ENCODE measurements at places on chromosomes 13 and 19.

GRCh38 chr19:32558607-32559228 lies 22.3 kb upstream of the PDCD5 start:
- H3K4me3 ChIP-seq, result no peak overlapping the region
- no peak for DNase-seq
- H3K27ac ChIP-seq, result no peak overlapping the region
- no peaks in the 10 kb centered on the region for H3K36me3 ChIP-seq
- H3K27me3 ChIP-seq, result no peaks in the 10 kb centered on the region

DNA sequence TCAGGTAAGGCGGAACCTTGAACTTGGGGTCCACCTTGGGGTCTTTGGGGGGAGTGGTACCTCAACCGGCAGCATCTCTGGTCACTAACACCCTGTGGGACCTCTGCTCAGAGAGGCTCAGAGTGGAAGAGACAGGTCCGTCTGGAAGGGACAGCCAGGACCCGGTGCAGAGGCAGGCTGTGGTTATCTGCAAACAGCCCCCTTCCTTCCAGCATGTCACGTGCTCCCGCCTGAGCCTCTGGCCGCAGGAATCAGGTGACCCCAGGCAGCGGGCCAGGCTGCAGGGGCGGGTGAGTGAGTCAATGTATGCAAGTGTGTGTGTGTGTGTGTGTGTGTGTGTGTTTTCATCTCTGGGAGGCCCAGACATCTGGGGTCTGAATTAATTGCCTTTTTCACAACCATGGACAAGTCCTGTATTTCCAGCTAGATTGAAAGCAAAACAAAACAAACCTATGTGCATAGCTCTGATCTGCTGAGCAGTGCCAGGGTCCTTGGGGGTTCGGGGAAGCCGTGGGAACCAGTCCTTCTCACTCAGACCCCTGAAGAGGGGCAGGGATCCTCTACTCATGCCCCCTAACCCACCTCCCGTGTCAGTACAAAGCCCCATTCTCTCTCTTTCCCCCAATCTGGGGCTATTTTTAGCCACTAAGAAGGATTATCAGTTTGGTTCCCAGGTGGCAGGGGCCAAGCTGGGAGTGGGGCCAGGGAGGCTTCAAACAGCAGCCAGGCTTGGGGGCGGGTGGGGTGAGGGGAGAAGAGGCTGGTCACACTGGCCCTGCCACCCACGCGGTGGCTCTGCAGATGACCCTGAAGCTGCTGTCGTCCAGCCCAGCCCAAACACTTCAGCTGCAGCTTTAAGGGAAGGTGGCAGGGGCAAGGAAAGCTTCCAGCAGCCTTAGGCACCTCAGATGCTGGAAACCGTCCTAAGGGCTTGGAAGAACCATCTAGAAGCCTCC lies 31.4 kb downstream of the CERS4 start:
- H3K27me3 ChIP-seq, result no peaks in the 10 kb centered on the region
- DNase-seq, result peak; percentile 95
- H3K36me3 ChIP-seq, result no peaks in the 10 kb centered on the region
- H3K27ac ChIP-seq, result peak overlapping the region; percentile 41
- peaks cover 16% of the 10 kb centered on the region for H3K4me1 ChIP-seq

DNA sequence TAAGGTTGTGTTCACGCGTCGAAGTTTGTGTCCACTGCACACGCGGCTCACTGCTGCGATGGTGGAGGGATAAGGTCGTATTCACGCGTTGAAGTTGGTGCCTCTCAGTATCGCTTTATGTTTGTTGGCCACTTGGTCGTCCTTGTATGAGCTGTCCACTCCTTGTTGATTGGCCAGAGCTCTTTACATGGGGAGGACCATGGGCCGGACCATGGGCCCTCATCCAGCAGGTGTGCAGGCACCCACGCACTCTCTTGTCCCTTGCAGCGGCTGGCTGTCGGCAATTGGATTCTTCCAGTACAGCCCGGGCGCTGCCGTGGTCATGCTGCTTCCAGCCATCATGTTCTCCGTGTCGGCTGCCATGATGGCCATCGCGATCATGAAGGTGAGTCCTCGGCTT lies 17.6 kb downstream of the ADAT3 start:
- no peak overlapping the region for H3K27ac ChIP-seq
- no peaks in the 10 kb centered on the region for H3K27me3 ChIP-seq
- H3K36me3 ChIP-seq, result peaks cover 62% of the 10 kb centered on the region
- no peaks in the 10 kb centered on the region for H3K4me1 ChIP-seq

DNA sequence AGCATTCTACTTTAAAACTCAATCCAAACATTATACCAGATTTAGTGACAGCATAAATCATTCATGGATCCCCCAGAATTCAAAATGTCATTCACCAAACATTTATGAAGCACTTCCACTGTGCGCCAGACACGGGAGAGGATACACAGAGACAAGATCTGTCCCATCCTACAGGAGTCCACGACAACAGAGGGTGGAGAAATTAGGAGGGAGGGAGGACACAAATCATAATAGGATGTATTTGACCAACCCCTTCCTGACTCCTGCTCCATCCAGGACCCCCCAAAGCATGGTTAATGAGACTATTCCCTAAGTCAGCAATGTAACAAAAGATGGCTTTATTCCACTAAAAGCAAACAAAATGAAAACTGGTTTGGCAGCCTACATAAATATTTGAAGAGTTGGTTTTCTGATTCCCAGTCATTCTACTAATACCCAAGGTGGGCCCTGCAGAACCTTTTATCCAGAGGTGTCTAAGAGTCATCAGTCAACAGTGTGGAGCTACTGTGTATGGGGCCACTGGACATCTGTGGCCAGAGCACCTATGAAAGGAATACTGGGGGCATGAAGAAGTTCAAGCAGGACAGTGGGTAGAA lies 62.8 kb upstream of the DOCK9 start:
- no peak overlapping the region for H3K4me3 ChIP-seq
- H3K36me3 ChIP-seq, result no peaks in the 10 kb centered on the region
- H3K4me1 ChIP-seq, result peaks cover 17% of the 10 kb centered on the region
- H3K27me3 ChIP-seq, result no peaks in the 10 kb centered on the region
- no peak overlapping the region for H3K27ac ChIP-seq

DNA sequence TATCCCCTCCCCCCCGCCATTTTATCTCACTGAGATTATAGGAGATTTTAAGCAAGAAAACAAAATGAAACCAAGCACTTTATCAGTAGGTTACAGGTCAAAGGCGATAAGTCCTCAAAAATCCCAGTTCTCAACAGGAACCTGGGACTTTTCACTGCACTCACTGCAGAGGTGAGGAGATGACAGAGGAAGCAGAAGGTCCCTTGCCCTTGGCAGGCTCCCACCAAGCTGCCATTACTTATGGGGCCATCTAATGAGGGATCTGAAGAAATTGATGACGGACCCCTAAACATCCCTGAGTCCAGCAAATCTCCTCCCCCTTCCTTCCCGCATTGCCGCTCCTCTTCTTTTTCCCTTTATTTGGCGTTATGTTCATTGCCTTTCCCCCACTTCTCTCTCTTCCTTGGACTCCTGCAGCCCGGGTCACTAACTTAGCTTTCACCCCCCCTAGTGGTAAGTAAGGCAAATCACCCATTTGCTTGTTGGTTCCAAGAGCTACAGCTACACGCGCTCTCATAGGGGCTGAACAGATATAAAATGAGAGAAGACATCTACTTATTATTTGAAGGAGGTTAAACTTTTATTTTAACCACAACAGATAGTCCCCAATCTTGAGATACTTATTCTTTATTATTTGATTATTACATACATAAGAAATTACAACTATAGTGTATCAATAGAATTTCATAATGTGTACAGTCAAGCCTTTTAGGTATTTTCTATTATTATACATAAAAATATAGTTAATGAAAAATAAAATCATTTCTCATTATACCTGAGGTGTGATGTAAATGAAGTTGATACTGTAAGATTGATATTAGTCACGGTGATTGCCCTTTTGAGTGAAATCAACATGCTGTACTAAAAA lies 52.0 kb upstream of the ARGLU1 start:
- no peak overlapping the region for H3K4me3 ChIP-seq
- no peaks in the 10 kb centered on the region for H3K4me1 ChIP-seq
- no peaks in the 10 kb centered on the region for H3K27me3 ChIP-seq
- no peak for DNase-seq

- peak; percentile 50 for DNase-seq
- H3K27me3 ChIP-seq, result no peaks in the 10 kb centered on the region
- H3K36me3 ChIP-seq, result no peaks in the 10 kb centered on the region
- no peak overlapping the region for H3K4me3 ChIP-seq
- H3K4me1 ChIP-seq, result peaks cover 100% of the 10 kb centered on the region
- peak overlapping the region; percentile 99 for H3K27ac ChIP-seq
These were observed 15.0 kb downstream of the TSHZ3 start for GRCh38 chr19:31334101-31334848.

DNA sequence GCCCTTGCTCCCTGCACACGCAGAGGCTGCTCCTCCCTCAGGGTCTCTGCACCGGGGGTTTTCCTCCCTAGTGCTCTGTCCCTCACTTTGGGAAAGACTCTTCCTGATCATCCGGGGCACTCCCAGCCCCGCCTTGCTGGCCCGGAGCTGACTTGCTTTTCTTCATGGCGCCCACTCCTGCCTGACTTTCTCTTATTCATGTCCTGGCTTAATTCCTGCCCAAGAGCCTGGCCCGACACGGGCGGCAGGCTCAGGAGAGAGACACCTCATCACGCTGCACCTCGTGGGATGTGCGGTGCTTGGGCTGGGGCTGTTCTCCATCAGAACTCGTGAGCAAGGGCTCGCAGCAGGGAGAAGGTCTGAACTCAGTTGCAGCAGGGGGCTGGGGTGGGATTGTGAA lies 11.8 kb upstream of the PLA2G4C start:
- no peaks in the 10 kb centered on the region for H3K36me3 ChIP-seq
- no peaks in the 10 kb centered on the region for H3K4me1 ChIP-seq
- no peak overlapping the region for H3K27ac ChIP-seq
- no peak for DNase-seq
- no peaks in the 10 kb centered on the region for H3K27me3 ChIP-seq
- no peak overlapping the region for H3K4me3 ChIP-seq

DNA sequence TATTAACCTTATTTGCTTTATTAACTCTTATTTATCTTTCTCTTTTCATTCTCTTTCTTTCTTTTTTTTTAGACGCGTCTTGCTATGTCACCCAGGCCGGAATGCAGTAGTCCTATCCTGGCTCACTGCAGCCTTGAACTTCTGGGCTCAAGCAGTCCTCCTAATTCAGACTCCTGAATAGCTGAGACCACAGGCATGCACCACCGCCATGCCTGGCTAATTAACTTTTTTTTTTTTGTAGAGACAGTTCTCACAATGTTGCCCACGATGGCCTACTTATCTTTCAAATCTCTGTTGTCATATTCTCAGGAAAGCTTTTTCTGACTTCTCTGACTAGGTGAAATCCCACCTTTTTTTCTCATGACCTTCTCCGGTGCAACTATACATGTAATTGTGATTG lies 7.8 kb upstream of the SPRY2 start:
- no peak for DNase-seq
- H3K36me3 ChIP-seq, result no peaks in the 10 kb centered on the region
- no peak overlapping the region for H3K27ac ChIP-seq
- H3K27me3 ChIP-seq, result no peaks in the 10 kb centered on the region
- no peak overlapping the region for H3K4me3 ChIP-seq

DNA sequence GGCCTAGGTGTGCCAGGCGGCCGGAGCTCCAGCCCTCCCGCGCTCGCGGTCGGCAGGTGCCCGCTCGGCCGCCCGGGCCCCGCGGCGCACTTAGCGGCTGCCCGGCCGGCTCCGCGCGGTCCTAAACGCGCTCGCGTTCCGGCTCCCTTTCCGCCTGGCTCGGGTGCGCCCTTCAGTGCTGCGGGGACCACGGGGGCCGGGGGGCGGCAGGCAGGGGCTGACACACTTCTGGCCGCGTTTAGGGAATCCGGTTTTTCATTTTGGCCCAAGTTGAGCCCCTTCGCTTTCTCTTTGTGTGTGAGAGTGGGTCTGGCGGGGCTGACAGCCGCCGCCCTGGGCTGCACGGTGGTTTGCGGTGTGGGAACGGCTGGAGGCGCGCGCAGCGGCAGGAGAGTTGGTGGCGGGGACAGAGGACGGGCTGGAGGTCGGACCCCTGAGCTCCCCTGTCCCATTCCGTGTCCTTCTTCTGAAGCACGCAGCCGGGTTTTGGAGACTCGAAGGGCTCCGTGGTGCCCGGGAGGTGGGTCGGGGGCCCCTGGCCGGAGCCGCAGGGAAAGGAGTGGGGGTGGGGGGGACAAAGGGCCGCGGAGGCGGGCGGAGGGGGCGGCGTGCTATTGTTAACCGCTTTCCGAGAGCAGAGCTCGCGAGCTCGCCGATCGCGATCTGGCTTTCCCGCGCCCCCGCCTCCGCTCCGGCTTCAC lies 3.1 kb downstream of the FGF9 start:
- peak overlapping the region; percentile 67 for H3K4me3 ChIP-seq
- H3K27me3 ChIP-seq, result peaks cover 59% of the 10 kb centered on the region
- H3K36me3 ChIP-seq, result no peaks in the 10 kb centered on the region
- DNase-seq, result peak; percentile 61
- H3K4me1 ChIP-seq, result peaks cover 64% of the 10 kb centered on the region

DNA sequence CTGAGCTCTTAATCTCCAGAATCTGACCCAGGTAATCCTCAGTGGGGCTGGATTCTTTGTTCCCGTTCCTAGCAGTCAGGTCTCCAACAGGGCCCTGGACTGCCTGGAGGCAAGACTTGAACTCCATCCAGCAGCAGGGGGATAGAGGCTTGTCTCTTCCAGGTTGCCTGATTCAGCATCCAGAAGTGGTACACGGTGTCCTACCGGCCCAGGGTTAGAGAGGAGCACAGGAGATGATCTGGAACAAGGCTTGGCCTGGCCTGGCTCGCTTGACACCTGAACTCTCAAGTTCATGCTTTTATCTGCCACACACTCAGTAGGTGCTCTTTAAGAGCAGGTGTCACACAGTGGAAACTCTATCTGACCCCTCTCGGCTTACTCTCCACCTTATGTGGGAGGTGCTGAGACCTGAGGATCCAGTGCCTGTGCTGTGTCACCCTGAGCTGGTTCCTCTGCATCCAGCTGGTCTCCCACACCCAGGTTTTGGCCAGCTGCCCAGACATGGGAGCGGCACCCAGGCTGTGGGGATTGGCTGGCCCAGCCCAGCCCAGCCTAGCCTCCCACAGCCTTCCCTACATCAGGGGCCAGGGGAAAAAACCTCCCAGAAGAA lies at the start of gene CYP4F3:
Gene CYP4F3 (plus strand): TSS at position 604 of the 610 bp plus-strand sequence. CDS start 519 bp downstream, outside the sequence.
- H3K36me3 ChIP-seq, result no peaks in the 10 kb centered on the region
- DNase-seq, result no peak
- peaks cover 5% of the 10 kb centered on the region for H3K27me3 ChIP-seq

GRCh38 chr19:51690454-51691073 lies 2.6 kb upstream of the SPACA6 start:
- DNase-seq, result peak; percentile 89
- H3K4me1 ChIP-seq, result peaks cover 49% of the 10 kb centered on the region
- H3K36me3 ChIP-seq, result peaks cover 14% of the 10 kb centered on the region
- H3K27ac ChIP-seq, result peak overlapping the region; percentile 100
- peak overlapping the region; percentile 89 for H3K4me3 ChIP-seq

- H3K27me3 ChIP-seq, result no peaks in the 10 kb centered on the region
- no peak overlapping the region for H3K4me3 ChIP-seq
- DNase-seq, result no peak
- H3K36me3 ChIP-seq, result no peaks in the 10 kb centered on the region
- H3K4me1 ChIP-seq, result no peaks in the 10 kb centered on the region
These were observed 560.5 kb upstream of the MIR17HG start for GRCh38 chr13:90787007-90787406.

DNA sequence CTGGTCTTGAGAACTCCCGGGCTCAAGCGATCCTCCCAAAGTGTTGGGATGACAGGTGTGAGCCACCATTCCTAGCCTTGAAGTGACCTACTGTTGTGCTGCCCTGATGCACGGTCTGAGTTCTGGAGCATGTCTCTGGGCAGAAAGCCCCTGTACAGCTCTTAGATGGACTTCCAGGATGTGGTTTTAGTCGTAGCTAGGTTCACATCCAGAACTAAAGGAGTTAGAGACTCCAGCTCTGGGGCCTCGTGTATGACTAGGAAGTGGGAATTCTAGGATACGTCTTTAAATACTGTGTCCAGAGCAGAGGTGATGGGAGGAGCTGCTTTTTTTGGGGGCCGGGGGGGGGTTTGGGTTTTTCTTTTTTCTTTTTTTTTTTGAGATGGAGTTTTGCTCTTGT lies 12.2 kb downstream of the UPF1 start:
- no peak for DNase-seq
- no peak overlapping the region for H3K27ac ChIP-seq
- no peaks in the 10 kb centered on the region for H3K27me3 ChIP-seq

Data from sigmoid colon (tissue), 7 donors.